ENCODE measurements at places on chromosomes 11 and 22.

- no peak for DNase-seq
Measured at GRCh38 chr11:28223994-28224393, 115.8 kb downstream of the METTL15 start.

- DNase-seq, result no peak
Measured at GRCh38 chr11:119347940-119348605, 1.6 kb upstream of the MFRP start.

GRCh38 chr22:41846268-41846987 is 13.5 kb downstream of the SREBF2 start:
- DNase-seq, result no peak

GRCh38 chr11:116980136-116980793 is 118.0 kb downstream of the SIK3 start:
- no peak for DNase-seq

DNA sequence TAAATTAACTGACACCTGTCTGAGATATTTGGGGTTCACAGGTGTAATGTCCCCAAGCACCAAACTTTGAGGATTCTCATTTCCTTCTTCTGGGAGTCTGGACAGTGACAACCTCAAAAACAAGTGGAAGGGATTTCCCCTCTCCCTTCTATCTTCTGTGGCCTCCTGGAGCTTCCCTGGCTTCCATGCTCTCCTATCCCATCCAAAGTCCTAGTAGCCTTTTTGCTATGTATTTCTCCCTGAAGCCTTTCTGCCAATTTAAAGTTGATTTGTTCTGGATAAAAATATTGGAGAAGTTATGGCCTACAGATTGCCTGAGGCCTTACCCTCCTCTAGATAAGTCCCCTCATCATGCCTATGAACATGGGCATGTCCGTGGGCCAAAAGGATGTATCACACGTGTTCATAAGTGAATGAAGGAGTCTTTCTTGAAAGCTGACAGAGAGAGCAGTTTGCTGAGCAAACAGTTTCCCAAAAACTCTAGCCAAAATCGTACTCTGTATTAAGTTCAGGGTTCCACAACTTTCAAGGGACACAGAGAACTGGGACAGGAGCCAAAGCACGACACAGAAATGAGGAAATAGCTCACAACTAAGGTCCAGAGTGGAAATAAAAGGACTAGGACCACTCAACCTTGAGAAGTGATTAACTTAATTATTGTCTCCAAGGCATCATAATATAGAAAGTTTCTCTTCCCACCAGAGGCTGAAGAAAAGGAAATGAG is 6.7 kb downstream of the HEPACAM start:
- DNase-seq, result no peak

- no peak for DNase-seq
Measured at GRCh38 chr22:42367980-42368378, 64.2 kb downstream of the NFAM1 start.

GRCh38 chr11:1371836-1372465 is 17.8 kb upstream of the BRSK2 start:
- DNase-seq, result no peak

GRCh38 chr11:99522467-99523173 is 501.9 kb downstream of the CNTN5 start:
- no peak for DNase-seq

- no peak for DNase-seq
Measured at GRCh38 chr11:63563201-63564055, at the start of gene PLAAT2. PLAAT2 (minus strand) TSS chr11:63563379; CDS start chr11:63563324, 55 bp downstream.

GRCh38 chr22:39419096-39419495 is 19.5 kb downstream of the TAB1 start:
- no peak for DNase-seq

DNA sequence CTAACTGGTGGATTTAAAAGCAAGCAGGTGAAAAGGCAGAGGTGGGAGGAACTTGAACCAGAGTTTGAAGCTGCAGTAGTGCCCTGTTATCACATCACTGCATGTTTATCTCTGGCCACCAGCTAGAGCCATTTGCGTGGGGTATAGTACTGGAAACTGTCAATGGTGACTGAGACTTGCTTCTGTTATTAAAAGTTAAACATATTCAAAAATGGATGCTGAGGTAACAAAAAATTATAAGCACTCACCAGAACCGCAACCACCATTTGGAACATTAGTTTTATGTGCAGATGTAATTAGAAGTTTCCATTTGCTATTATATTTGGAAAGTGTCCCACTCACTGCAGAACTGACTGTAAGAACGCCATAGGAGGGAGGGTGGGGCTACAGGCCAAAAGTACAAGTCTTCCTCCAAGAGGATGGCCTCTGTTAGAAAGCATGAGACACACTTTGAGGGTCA is 1.2 kb upstream of the CD59 start:
- DNase-seq, result no peak

DNA sequence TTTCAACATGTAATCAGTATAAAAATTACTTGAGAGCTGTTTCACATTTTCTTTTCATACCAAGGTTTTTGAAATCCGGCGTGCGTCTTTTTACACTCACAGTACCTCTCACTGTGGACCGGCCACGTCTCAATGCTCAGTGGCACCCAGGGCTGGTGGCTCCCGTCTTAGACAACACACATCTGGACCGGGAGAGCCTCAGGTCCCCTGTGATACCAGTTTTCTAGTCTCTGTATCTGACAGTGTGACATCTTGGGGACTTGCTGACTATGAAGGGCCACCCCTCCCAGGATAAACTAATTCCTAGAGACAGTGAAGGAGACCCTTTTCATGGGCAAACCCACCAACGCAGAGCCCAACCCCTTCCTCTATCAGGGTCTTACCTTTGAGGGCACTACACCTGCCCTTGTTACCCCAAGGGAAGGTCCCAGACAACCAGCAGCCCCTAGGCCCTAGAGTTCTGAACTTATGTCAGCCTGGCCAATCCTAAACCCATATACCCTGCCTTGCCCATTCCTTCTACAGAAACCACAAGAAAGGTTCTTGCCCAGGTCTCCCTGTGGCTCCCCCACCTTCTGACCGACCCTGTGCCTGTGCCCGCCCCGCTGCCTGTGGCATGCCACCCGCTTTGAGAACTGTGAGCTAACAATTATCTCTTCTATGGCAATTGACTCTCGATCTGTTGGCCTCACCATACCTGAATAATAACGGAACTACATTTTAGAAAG is 6.1 kb upstream of the ASCL2 start:
- DNase-seq, result no peak

- DNase-seq, result no peak
Measured at GRCh38 chr11:20122131-20122530, 38.1 kb downstream of the DBX1 start.

GRCh38 chr22:36232715-36233401 is 6.5 kb downstream of the APOL2 start:
- DNase-seq, result no peak

- no peak for DNase-seq
Measured at GRCh38 chr11:61730240-61730994, 22.0 kb upstream of the MYRF start.

DNA sequence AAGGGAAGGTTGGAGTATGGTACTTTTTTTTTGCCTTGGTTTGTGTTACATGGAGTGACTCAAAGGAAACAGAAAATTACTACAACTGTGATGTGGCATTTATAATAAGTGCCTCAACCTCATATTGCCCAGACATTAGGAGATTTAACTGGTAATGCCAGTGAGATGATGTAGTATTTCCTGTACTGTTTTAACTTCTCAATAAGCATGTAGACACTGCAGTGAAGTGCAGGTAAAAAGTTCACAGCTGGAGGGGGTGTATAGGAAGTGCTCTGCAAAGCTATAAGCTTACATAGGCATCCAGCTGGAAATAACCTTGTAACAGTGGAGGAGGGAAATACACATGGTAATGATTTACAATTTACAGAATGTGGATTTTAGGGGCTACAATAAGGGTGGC is 138.2 kb upstream of the MTMR2 start:
- DNase-seq, result no peak
